Kidney glomerular epithelial cell (primary cell): ENCODE measurements at places on chromosomes 1 and 21.
A peak's percentile ranks its signal among the peaks of the same experiment; 100 is the strongest.

DNA sequence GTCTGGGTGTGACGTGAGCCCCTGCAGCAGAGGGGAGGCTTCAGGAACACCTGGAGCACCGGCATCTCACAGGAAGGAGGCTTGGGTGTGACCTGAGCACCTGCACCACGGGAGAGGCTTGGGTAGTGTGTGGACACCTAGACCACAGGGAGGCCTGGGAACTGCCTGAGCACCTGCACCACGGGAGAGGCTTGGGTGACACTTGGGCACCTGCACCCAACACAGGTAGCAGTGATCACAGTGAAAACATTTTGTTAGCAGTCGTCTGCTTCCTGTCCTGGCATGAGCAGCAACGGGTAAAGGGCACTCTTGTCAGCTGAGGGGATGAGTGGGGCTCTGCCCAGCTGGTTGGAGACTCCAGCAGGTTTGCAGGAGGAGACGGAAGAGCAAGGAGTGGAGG is 22.4 kb downstream of the LRRC3 start:
- DNase-seq, result no peak

- peak; percentile 30 for DNase-seq
Observed at GRCh38 chr1:48853006-48853405, 76.3 kb upstream of the BEND5 start.

DNA sequence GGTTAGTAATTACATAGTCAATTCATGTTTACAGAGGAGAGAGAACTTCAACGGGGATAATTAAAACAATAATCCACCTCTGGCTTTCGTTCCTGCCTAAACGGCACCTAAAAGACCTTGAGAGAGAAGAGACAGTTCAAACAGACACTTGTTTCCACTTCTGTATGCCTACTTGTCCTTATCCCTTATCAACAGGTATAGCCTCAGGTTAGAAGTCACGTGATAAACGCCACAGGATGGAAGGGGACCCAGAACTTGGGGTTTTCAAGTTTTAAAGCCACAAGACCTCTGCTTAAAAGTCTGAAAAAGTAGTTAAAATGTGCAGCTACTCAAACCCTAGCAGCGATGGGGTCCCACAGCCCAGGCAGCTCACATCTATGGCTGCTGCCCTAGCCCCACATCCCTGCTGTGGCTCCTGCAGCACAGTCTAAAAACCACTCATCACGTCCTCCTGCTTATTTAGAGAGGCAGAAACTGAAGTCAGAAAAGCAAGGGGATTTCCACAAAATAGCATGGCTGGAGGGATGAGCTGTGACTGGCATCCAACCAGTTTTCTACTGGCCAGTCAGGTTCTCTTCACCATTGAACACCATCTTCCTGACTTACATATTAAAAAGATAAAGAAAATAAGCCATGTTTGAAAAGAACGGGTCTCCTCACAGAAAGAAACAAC is 51.2 kb upstream of the SEC16B start:
- no peak for DNase-seq

GRCh38 chr1:180264595-180264994 is 34.5 kb downstream of the LHX4 start:
- DNase-seq, result no peak

- no peak for DNase-seq
Observed at GRCh38 chr1:2800664-2801045, 838 bp downstream of the TTC34 start.

GRCh38 chr1:170020859-170021258 is 53.6 kb downstream of the KIFAP3 start:
- no peak for DNase-seq

DNA sequence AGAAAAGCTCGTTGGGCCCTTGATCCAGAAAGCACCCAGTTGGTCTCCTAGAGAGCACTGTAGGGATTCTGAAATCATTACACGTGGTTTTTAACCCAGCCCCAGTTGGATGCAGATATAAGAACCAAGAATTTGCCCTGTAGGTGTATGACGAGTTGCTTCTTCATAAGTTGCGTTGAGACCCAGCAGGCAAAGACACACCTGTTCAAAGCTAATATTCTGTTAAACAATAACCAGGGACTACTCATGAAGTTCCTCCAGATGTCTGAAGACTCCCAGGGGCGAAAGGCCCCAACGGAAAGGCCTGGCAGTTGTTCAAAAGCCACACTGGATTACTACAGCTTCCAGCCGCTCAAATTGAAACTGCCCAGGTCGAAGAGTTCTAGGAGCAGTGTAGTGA is 88.6 kb upstream of the HNRNPU start:
- DNase-seq, result no peak

DNA sequence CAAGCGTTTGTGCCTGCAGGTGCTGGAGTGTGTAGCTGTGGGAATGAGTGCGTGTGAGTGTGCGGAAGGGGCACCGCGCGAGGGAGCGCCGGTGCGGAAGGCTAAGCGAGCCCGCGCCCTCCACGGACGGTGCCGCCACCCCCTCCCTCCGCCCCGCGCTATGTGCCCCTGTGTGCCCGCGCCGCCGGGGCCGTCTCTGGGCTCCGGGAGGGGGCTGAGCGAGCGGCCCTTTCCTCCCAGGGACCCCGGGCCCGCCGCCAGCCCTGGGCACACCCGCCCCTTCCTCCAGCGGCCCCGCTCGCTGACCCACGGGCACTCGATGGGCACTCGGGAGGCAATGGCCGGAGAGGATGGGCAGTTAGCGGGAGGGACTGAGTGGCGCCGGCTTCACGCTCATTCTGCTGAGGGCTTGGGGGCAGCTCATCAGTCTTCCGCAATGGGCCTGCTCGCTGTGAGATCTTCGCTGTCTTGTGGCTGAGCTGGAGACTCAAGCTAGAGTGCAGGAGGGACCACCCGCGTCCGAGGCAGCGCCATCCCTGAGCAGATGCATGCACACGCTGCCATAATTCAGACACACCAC is 8.6 kb upstream of the ADGRB2 start:
- no peak for DNase-seq

DNA sequence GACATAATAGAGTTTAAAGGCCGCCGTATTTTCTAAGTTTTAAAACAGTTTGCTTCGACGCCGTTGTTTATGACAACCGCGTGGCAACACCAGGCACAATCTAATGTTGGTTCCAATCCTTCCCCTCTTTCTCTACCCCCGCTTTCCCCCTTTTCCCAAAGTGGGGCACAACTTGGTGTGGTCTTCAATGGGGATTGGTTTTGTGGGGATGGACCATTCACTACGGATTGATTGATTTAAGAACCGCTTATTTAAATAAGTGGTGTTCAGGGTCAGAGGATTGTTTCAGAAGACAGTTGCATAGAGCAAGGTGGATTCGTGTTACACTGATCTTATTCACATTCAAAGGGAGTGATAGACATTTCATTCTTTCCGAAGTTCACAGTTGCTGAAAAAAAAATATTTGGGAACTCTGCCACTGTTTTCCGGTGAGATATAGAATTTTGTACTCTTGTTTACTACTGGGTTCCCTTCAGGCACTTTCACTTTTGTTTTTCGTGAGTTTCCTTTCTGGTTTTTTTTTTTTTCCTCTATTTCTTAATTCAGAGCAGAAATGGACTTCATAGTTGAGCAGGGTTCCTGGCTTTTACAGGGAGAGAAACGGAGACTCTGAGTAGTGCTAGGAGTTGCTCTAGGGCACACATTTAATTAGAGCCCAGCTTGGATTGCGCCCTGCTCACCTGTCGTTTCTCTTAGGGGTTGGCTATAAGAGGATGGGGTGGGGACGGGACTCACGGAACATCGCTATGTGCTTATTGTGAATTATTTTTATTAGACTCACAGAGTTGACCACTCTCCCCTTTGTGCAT is 79.6 kb upstream of the AK4 start:
- peak; percentile 20 for DNase-seq

- no peak for DNase-seq
Observed at GRCh38 chr1:188228623-188229022, 1399.9 kb downstream of the PLA2G4A start.

GRCh38 chr1:165449131-165449530 is 4.2 kb upstream of the RXRG start:
- DNase-seq, result no peak

DNA sequence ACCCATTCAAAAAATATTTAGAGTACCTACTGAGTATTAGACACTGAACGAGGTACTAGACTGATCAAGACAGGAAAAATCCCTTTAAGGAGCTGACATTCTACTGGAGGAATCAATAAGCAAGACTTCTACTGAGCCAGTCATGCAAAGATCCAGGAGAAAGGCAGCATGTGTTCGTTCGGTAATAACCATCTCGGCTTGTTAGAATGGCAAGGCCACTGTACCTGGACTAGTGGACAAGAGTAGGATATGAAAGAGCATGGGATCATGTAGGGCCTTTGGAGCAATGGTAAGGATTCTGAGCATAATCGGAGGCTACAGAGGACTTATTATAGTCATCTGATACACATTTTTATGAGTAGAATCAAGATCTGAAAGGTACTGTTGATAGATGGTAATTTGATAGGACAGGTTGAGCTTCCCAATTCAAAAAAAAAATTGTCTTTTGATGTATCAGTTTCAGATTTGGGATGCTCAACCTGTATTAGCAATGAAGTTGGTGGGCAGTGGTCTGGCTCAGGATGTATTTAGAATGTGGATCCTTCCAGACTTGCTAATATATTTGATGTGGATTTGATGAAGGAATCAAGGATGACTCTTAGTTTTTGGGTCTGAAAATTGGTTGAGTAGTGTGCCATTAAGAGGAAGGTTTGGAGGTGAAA is 2.3 kb downstream of the COX20 start:
- no peak for DNase-seq

- DNase-seq, result no peak
Observed at GRCh38 chr1:41749991-41750745, 168.6 kb downstream of the HIVEP3 start.

DNA sequence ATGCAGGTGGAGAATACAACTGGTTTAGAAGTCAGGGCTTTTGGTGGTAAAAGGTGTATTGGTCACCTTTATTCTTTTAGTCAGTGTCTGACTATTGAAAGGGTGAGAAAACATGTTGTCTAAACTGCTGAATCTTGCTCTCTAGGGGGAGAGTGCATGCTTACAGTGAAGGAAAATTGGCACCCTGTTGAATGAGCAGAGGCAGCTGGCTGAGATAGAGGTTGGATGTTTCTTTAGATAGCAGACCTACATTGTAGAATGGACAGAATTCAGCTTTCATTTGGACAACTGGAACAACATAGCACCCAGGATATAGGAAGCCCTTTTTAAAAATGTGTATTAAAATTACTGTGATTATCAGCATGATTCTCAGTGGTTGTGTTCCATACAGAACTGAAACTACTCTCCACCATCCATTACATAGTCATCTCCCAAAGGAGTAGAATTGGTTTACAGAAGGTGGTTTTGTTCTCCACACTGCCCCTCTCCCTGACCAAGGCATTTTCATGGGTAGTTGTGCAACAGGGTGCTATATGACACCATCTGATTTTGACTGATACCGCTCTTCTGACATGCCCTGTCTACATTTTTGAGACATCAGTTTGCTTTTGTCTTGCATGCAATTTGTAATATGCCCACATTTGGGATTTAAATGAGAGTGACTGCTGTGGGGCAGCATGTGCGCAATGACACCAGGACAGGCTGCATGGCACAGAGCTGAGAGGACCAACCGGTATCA is 16.2 kb downstream of the RHOU start:
- no peak for DNase-seq

- no peak for DNase-seq
Observed at GRCh38 chr1:117301901-117302300, 65.3 kb upstream of the MAN1A2 start.

- DNase-seq, result no peak
Observed at GRCh38 chr1:1630965-1631781, 800 bp upstream of the MMP23B start.

DNA sequence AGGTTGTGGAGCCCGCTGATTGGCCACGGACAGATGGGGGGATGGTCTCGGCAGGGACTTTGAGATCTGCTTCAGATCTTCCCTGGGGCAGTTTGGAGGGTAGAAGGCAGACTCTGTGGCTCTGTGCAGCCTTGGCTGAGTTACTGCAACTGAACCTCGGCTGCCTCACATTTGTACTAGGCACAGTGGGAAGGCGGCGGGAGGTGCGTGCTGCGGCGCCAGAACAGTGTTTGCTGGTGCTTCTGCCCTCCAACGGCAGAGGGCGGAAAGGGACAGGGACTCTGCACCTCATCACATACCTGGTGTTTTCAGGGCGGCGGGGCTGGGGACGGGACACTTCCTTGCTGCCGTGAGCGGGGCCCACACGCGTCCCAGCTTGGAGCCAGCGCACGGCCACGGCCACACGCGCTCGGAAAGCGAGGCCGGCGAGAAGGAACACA is 26.2 kb downstream of the SLC66A1 start:
- DNase-seq, result no peak

- DNase-seq, result no peak
Observed at GRCh38 chr1:58813361-58813760, 29.5 kb upstream of the JUN start.

- no peak for DNase-seq
Observed at GRCh38 chr1:93602101-93602500, 79.5 kb downstream of the BCAR3 start.

DNA sequence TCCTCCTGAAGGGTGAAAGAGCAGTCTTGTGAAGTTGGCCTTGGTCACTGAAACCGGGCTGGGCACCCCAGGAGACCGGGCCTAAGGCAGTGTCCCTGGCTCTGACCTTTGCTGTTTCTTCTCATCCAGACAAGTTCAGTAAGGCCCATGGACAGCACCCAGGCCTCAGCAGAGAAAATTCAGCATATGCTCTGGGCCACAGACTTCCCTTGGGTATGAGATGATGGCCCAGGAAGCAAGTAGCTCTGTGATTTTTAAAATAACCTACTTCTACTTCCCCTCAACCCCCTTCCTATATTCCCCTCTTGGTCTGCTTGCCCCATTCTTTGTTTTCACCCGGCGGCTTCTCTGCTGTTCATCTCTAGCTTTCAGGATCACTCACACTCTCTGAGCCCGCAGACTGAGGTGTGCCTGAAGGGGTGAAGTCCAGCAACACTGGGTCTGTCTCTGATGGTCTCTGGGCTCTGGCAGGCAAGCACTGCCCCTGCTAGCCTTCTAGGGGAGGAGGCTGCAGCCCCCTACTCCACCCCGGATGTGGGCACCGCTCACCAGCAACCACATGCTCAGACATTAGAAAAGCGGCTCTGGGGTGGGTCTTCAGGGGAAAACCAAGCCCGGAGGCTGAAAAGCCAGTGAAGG is 2.9 kb upstream of the GPR25 start:
- DNase-seq, result no peak

DNA sequence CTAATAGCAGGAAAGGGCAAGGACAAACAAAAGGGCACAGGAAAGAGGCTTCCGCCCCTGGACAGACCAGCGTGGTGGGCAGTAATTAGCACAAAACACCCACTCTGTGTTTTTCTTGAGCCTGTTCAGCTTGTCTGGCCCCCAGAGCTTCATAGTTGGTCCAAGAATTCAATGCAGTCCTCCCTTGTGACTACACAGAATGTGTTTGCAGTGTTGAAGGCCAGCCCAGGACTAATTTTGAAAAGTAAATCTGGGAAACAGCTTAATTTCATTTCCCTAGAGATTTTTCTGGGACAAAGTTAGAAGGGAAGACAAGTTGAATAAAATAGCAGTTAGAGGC is 49.2 kb upstream of the LMO4 start:
- DNase-seq, result no peak

DNA sequence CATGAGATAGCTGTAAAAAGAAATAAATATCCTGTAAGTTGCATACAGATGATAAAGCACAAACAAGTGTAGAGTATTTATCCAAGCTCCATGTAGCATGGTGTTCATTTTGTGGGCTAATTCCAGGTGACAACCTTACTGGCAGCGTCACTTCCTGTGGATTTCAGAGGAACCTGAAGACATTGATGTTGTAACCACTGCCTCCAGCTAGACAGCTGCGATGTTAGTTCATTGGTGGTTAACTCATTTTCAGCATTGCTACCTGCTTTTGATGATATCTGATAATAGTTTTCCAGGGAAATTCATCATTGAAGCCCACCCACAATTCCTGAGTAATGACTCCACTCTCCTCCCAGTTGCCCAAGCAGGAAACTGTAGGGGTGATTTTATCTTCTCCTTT is 3.0 kb downstream of the HSD3B1 start:
- DNase-seq, result no peak
